ENCODE measurements at places on chromosomes 5 and 9.

DNA sequence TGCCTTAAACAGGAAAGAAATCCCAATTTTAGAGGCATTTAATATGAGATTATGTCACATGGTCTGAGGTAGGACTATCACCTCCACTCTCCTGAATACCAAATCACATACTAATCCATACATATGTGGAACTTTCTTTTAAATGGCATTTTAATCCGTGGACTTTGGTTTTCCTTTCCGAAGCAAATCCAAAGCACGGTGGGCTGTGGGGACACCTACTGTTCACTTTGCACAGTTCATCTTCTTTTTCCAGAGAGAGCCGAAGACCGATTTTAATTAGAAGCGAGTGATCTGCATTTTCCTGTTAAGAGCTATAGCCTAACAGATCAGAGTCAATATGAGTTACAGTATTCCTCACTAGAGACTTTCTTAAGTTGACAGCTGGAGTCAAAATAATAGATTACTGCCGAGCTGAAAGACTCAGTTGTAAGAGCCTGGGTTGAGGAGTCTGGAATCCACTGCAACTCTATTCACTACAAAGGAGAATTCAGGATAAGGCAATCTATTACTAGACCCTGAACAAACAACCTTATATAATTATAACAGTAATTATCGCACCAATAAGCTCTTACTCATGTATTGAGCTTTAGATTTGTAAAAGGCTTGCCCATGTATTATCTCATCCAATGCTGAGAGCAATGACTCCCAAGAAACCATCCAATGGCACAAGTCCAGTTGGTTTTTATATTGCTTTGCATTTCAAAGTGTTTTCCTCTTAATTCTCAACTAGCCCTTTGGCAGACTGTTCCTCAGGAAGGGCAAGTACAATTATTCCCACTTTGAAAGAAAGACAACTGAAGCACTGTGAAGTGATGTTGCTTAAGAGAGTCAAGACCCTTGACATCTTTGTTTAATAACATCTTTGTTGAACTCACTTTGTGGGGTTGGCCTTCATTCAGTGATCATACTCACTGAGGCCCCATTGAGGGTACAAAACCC, 144.7 kb downstream of the TRPM6 start:
- no peak for DNase-seq

- DNase-seq = no peak
Observed at GRCh38 chr5:140575309-140575708, 10.7 kb downstream of the SLC35A4 start.

DNA sequence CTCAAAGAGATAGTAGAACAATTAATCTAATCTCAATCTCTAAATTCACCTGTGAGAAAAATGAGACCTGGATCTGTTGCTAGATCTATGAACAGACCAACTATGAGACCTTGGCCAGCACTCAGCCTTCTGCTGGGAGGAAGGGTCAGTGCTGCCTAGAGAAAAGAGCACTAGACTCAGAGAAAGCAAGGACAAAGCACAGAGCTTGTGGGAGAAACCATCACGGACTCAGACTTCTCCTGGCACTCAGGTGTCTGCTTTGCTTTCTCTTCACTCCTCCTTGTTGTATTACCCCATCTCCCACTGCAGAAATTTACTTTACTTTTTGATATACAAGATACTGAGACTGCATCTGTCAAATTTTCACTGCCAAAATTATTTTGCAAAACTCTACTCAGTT, 890.0 kb upstream of the NUDT12 start:
- no peak for DNase-seq

DNA sequence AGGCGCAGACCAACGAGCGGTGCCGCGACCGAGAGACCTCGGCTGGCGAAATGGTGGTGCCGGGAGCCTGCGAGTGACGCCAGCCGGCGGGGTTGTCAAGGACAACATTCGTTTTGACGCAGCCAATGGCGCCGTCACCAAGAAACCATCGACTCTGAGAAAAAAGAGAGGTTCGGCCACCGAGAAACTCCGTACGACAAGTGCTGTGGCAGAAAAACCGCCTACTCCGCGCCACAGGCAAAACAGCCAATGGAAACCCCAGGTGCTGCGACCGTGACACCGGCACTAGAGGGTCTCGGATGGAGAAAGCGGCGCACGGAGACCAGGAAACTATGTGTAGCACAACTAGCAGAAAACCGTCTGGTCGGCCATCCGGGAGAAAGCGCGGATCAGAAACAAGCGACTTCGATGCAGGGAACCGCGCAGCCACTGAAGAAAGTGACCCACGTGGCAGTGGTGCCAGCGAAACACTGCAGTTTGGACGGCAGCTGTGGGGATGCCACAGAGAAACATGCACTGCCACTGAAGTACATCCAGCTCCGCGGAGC, 88.8 kb downstream of the ANXA2R start:
- DNase-seq = peak; percentile 75

GRCh38 chr5:151052836-151053235, 28.0 kb downstream of the TNIP1 start:
- no peak for DNase-seq

GRCh38 chr5:126139086-126139485, 284.1 kb upstream of the GRAMD2B start:
- DNase-seq = no peak

DNA sequence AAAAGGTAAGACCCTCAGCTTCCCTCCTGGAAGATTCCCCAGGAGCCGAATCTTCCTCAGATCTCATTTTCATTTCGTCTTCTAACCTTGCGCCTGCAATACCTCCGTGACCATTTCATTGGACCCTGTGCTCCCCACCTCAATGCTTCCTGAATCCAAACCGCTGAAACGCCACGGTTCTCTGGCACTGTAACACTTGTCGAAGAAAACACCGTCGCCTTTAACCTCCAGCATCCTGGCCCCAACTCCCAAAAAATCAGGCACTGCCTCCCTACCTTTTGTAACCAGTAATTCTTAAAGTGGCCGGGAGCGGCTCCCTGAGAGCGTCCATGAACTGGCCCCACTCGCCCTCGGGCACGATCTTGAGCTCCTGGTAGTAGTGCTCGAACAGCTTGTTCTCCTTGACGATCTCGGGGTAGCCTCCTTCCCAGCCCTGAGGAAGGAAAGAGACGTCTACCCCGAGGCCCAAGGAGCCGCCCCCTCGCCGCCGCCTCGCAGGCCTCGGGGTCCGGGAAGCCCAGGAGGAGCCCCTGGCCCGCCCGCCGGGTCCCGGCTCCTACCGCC, 438 bp downstream of the NSUN2 start:
- DNase-seq = no peak

DNA sequence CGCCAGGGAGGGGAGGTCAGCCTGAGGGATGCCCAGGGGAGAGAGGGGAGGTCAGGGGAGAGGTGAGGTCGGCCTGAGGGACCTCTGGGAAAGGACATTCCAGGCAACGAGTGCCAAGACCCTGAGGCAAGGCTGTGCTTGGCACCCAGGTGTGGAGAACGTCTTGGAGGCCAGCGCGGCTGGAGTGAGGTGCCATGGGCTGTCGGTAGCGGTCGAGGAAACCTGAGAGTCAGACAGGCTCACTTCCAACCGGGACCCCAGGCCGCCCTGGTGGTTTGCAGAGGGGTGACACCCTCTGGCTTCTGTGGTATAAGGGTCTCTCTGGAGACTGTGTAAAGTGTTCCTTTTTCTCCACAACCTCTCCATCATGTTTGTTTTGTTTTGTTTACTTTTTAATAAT, 82.9 kb downstream of the CACNA1B start:
- DNase-seq = no peak

- DNase-seq = peak; percentile 4
Observed at GRCh38 chr9:103397868-103398600, 402.9 kb downstream of the CYLC2 start.

GRCh38 chr9:126146254-126147145, 180.1 kb upstream of the MVB12B start:
- no peak for DNase-seq

GRCh38 chr5:115381911-115382662, 85.6 kb upstream of the CCDC112 start:
- no peak for DNase-seq

DNA sequence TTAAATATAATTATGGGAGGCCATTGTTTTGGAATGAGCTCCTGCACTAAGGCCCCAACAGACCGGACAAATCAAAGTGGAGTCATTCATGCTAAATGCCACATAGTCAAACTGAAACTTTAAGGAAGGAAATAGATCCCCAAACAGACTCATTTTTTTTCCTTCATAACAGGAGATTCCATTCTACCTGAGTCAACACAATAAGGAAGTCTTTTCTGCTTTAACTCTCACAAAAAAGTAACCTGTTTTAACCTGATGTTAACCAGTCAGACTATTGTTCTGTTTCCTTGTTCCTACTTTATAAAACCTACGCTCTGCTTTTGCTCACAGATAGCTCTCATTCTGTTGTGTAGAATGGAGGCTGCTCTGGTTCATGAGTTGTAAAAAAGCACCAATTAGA, 234.9 kb downstream of the YTHDC2 start:
- DNase-seq = no peak

DNA sequence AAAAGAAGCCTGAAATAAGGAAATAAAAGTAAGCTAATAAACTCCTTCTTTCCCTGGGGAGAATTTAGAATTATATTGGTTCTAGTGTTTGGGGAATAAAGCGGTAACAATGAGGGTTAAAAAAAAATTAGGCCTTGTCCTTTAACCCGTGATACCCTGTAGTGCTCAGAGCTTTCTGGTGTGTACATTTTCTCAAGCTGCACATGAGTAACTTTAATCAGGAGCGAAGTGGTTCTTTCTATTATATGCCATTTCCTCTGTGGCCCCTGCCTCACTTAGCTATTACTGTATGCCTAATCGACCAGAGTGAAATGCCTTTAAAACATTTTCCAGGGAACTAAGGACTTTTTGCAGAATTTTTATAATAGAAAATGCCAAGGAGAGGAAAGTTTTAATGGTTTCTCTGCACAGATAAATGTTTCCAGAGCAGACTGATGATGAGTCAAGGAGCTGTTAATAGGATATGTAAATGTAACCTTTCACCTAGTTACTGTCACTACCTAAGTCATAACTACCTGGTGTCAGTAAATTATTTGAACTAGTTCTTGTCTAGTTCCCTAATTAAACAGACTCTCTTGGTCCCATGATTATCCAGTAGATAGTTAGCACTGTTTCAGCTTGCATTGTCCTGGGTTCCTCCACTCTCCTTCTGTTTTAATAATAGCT, 7.6 kb downstream of the PAM start:
- no peak for DNase-seq

DNA sequence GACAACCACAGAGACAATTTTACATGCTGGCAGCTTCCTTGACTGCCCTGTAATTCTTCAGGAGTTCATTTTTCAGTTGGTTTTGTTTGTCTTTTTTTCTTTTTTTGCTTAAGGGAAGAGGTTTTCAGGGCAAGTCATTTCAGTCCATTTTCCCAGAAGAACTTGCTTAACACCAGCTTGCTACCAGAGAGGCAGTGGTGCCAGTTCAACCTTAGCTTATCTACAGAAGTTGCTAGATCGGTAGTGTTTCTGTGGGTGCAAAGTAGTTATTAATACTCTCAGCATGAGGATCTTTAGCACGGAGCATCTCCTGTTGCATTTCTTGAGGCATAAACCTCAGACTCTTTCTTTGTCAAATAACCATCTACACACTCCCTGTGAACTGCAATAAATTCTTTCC, 1.1 kb downstream of the SPEF2 start:
- no peak for DNase-seq

GRCh38 chr9:97924386-97924785, 2.1 kb upstream of the TRMO start:
- no peak for DNase-seq

DNA sequence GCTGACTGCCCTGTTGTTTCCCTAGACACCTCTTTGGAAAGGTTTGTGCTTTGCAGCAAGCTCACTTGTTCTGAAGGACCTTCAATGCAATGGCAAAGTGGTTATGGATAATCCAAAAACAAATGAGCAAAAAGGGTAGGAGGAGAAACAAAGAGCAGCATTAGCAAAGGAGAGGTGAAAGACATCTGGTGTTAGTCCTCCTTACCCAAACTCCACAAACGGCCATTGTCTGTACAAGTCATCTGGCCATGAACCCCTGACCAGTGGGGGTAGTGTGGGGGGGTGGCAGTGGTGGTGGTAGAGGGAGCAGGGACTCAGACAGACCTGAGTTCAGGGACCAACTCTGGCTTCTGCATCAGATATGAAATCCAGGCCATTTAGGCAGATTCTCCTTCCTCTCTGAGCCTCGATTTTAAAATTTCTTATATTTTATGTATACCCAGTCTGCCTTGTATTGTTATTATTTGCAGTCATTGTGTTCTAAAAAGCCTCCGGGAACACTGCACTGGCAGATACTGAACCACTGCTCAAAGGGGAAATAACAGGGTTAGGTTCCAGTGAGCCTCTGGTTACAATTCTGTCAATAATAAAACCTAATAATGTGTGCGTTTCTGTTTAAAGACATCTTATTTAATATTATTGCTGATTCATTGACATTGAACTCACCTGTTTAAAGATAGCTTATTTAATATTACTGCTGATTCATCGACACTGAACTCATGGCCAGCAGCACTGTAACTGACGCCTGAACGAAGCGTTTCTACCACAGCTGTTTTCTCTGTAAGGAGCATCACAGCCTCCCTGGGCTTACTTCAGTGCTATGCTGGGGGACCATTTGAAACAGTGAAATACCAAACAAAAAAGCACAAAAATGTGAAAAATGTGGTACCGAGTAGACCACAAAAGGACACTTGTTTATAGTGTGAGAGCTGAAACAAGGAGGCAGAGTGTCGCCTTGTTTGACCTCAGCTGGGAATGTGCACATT, 156.0 kb downstream of the SEC61B start:
- DNase-seq = no peak

- DNase-seq = no peak
Observed at GRCh38 chr9:113543982-113544303, 80.4 kb downstream of the RGS3 start.

DNA sequence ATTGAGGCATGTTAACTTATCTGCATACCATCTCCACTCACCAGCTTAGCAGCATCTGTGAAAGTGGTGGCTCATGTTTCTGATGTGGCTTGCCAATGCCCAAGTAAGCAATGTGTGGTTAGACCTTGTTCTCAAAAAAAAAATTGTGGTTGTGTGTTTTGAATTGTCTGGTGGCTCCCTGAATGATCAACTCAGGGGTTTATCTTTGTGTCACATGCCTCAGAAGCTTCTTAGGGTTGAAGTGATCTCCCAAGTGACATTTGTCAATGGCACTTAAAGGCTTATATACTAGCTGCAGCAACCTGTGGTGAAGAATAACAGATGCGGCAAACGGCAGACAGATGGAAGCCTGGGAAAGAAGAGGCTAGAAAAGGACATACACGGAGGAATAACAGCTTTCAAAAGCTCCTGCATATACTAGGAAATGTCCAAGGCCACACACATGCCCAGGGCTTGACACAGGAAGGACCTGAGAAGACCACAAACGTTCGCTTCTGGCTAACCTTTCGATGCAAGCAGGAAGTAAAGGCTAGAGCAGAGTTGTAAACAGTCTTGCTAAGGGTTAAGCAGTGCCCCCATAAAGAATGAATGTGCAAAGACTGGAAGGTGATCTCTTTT, 42.2 kb upstream of the FSD1L start:
- peak; percentile 47 for DNase-seq
